ENCODE measurements at places on chromosomes 13 and 19.

DNA sequence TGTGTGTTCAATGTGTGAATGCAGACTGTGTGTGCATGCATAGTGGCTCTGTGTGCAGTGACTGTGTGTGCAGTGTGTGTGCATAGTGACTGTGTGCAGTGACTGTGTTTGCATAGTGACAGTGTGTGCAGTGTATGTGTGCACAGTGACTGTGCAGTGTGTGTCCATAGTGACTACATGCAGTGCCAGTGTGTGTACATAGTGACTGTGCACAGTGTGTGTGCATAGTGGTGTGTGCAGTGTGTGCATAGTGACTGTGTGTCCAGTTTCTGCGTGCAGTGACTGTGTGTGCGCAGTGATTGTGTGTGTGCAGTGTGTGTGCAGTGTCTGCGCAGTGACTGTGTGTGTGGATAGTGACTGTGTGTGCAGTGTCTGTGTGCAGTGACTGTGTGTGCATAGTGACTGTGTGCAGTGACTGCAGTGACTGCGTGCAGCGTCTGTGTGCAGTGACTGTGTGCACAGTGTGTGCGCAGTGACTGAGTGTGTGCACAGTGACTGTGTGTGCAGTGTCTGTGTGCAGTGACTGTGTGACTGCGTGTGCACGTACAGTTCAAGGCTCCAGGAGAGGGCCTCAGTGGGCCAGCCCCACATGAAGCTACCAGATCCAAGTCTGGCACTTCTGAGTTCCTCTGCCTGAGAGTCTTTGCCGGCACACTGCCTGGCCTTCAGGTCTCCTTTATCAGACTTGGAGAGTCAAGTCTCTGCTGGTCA, 90.3 kb downstream of the IER2 start:
- no peak for DNase-seq

- DNase-seq: no peak
Observed at GRCh38 chr19:50844296-50844935, 10.3 kb upstream of the KLK3 start.

DNA sequence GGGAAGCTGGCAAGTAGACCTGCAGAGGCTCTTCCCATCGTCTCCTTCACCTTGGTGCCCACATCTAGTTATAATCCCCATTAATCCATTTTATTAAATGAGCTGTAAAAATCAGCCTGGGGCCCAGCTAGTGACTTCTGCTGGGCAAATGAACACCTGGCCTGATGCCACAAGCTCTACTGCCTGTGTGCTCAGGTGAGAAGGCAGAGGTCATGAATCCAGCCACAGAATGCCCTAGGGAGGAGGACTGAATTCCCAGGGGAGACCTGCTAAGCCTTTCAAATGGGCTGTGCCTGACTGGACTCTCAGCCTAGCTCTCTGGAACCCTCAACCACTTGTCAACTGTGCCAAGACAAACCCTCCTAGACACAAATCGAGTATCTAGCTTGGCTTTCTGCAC, 74.0 kb downstream of the PDS5B start:
- DNase-seq: no peak

DNA sequence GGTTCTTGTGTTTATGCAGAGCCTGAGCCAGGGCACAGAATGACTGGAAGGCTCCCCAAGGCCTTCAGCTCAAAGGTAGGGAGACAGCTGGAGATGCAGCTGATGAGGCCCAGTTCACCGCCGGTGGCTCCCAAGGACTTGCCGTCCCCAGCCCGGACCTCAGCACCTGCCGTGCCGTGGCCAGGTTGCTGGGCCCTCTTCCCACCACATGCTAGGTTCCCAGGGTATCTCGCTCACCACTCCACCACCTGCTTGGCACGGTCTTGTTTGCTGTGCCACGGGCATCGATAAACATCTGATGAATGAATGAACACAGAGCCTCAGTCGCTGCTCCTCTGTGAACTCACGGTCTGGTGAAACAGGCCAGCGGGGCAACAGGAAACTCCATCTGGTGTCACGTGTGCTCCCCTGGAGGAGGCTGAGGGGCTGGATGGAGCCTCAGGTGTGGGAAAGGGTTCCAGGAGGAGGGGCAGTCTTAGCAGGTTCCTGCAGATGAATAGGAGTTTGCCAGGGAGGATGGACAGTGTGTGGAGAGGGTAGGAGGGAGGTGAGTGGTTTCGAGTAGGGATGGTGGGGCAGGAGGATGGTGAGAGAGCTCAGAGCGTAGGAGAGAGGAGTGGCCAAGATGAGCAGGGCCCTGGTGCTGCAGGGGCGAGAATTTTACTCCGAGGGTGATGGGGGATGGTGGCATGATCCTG, 3.6 kb upstream of the KLK14 start:
- DNase-seq: no peak

DNA sequence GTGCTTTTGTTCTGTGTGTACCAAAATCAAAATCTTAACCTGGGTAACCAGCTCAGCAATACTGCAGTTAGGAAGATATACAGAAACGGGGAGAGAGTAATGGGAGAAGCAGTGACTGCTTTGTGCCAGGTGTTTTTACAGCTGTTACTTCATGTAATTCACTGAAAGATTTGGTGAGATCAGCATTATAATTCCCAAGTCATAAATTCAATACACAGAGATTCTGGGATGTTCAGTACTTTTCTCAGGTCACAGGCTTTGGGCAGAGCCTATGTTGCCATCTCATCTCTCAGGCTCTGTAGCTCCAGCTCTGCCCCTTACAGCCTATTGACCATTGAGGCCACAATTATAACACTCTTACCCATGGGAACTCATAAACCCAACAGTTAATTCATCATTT, 138.5 kb downstream of the ZAR1L start:
- DNase-seq: no peak

DNA sequence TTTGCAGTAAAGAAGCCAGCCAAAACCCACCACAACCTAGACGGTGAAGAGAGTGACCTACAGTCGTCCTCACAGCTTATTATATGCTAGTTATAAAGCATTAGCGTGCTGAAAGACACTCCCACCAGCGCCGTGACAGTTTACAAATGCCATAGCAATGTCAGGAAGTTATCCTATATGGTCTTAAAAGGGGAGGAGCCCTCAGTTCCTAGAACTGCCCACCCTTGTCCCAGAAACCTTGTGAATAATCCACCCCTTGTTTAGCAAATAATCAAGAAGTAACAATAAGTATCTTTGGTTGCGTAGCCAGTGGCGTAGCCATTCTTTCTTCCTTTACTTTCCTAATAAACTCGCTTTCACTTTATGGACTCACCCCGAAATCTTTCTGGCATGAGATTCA, 227.9 kb upstream of the ARGLU1 start:
- DNase-seq: no peak

DNA sequence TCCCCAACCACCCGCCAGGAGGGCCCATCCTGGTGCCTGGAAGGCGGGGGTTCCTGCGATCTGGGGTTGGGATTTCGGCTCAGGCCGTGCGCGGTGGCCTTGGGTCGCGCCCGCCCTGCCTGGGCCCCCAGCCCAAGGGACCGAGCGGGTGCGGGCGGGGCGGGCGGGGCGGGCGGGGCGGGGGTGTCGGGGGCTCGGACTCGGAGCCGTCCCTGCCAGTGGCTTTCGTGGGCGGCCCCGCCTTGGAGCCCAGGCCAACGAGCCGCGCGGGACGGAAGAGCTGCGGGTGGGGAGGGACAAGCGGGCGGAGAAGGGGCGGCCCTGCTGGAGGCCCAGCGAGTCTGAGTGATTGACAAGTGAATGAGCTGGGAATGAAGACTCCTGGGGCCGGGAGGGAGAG, 24.6 kb upstream of the ZNF729 start:
- no peak for DNase-seq

GRCh38 chr19:46386151-46386550, 27.2 kb downstream of the CCDC8 start:
- DNase-seq: no peak

DNA sequence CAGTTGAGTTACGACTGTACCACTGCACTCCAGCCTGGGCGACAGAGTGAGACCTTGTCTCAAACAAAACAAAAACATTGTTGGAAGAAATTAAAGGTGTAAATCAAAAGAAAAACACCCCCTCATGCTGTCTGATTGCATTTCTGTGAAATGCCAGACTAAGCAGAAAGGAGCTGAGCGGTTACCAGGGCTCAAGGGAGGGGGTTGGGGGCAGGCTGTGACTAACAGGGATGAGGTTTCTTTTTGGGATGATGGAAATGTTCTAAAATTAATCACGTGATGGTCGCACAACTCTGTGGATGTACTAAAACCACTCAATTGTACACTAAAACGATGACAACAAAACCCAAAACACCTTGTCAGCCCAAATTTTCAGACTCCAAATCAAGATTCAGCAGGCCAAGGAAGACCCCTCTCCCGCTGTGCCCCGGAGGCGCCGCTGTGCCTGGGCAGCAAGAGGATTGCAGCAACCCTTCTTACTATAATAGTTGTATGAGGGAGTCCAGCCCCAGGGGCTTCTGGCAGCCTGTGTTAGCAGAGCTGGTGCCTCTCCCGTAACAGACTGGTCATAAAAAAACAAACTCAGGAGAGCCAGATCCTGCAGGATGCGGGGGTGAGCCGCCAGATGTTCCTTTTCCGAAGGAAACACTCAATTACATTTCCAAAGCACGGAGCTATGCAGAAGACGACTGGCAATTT, 20.9 kb downstream of the CAPS start:
- no peak for DNase-seq

DNA sequence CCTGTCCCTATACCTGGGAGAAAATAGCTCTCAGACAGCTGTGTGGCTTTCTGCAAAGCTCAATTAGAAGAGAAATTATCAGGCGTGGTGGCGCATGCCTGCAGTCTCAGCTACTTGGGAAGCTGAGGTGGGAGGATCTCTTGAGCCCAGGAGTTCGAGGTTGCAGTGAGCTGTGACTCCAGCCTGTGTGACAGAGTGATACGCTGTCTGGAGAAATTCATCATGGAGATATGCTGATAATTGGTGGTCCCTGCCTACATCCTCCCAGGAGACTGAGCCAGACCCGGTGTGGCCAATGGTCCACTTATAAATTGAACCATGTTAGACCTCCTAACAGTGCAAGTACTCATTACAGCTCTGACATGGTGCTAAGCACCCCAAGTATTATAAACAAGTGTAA, 58.7 kb upstream of the ZNF599 start:
- DNase-seq: no peak

GRCh38 chr19:33443638-33444561, 70.4 kb downstream of the CEBPG start:
- DNase-seq: no peak

DNA sequence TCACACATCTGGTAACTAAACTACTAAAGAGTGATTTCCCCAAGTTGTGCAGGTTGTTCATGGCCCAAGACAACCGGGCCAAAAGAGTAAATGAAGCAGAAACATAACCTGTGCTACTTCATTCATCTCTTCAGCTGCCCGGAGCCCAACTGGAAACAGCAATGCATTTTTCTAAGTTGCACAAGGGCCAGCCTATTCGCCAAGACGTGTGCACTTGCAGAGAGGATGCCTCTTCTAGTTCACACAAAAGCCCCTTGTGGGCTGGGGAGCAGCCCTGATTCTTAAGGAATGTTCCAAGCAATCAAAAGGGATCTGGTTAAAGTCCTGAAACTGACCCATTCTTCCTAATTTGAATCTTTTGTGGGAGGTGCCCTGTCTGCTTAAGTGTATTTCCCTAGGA, 275.8 kb downstream of the SHISA2 start:
- no peak for DNase-seq
